Activated CD8-positive, alpha-beta memory T cell treated with anti-CD3 and anti-CD28 coated beads, Interleukin-2, amount 10 ng/mL, durations not matched to agents 7 days and 5 days (primary cell): ENCODE measurements at places on chromosomes 3 and 15. TPM values are rescaled to one million over a fixed set of nuclear protein-coding genes. Genes with fewer than 3 reads are reported as not detected.
A peak's percentile ranks its signal among the peaks of the same experiment; 100 is the strongest.

CASR gene
- not detected for total RNA-seq

BCL2A1 gene
- total RNA-seq, result 12.0 TPM

GUCA1C gene
- total RNA-seq, result not detected

SHF gene
- 4.5 TPM for total RNA-seq

- peak overlapping the region; percentile 36 for H3K27ac ChIP-seq
- H3K4me3 ChIP-seq, result no peak overlapping the region
- H3K27me3 ChIP-seq, result no peaks in the 10 kb centered on the region
- H3K4me1 ChIP-seq, result no peaks in the 10 kb centered on the region
- peaks cover 46% of the 10 kb centered on the region for H3K36me3 ChIP-seq
These were observed 32.4 kb downstream of the EIF3J start for GRCh38 chr15:44569316-44569715.

- no peak for DNase-seq
- peaks cover 41% of the 10 kb centered on the region for H3K36me3 ChIP-seq
- peaks cover 9% of the 10 kb centered on the region for H3K4me1 ChIP-seq
- no peak overlapping the region for H3K4me3 ChIP-seq
- no peak overlapping the region for H3K27ac ChIP-seq
These were observed 50.1 kb downstream of the SETD2 start for GRCh38 chr3:47113669-47114365.

DNA sequence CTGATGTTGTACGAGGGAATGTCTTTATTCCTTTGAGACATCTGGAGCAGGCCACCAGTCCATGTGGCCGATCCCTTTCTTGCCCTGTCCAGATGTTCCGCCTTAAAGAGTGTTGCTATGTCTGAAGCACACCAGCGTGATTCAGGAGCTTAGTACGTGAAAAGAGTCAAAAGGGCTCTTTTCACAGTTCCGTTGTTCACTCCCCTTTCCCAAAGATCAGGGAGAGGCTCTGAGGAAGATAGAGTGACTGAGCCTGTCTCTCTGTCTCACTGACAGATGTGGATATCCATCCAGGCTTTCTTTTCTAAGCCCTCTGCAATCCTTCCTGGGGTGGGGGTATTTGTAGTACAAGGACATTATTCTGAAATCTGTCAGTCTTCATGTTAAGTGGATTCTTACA is 262.5 kb upstream of the LRTM1 start:
- H3K4me1 ChIP-seq, result no peaks in the 10 kb centered on the region
- no peak overlapping the region for H3K4me3 ChIP-seq
- no peak for DNase-seq
- no peaks in the 10 kb centered on the region for H3K27me3 ChIP-seq
- no peaks in the 10 kb centered on the region for H3K36me3 ChIP-seq

DNA sequence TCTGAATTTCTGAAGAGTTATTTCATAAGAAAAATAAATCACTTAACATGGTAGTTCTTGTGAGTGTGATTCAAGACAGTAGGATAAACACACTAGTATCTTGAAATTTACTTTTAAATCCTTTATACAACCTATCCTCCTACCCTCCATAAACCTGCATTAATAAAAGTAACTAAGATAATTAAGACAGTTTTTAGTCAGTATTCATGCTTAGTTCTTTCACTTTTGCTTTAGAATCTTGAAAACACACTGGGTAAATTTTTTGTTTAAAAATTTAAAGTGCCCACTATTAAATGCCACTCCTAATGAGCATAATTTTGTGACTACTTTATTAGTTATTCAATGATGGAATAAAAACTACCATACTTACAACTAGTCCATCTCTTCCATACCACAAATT is 28.8 kb downstream of the GOLIM4 start:
- H3K4me1 ChIP-seq, result peaks cover 6% of the 10 kb centered on the region
- H3K27ac ChIP-seq, result no peak overlapping the region

GRCh38 chr15:68203486-68203885 is 1.6 kb downstream of the CALML4 start:
- DNase-seq, result peak; percentile 16
- no peak overlapping the region for H3K4me3 ChIP-seq
- H3K27ac ChIP-seq, result no peak overlapping the region
- no peaks in the 10 kb centered on the region for H3K27me3 ChIP-seq
- peaks cover 1% of the 10 kb centered on the region for H3K36me3 ChIP-seq
- peaks cover 3% of the 10 kb centered on the region for H3K4me1 ChIP-seq

DNA sequence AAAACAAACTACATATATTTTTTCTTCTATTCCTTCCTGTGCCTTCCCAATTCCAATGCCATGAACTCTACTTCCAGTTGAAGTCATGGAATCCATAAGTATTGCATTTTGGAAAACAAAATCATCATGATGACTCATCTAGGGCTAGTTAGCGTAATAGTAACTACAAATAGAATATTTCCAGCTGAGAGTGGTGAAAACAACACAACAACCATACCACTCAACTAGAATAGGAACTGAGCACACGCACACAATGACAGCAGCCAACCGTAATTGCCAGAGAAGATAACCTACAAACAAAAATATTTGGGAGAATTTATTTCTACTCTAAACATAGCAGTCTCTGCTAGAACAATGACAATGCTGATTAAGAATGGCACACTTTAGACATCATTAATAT is 225.9 kb downstream of the FGF12 start:
- H3K27me3 ChIP-seq, result no peaks in the 10 kb centered on the region
- H3K4me3 ChIP-seq, result no peak overlapping the region
- DNase-seq, result no peak
- no peak overlapping the region for H3K27ac ChIP-seq
- no peaks in the 10 kb centered on the region for H3K36me3 ChIP-seq

GRCh38 chr3:17936736-17937480 is 194.5 kb upstream of the TBC1D5 start:
- peaks cover 42% of the 10 kb centered on the region for H3K27me3 ChIP-seq
- H3K4me3 ChIP-seq, result no peak overlapping the region
- H3K27ac ChIP-seq, result no peak overlapping the region
- DNase-seq, result no peak
- H3K36me3 ChIP-seq, result no peaks in the 10 kb centered on the region
- no peaks in the 10 kb centered on the region for H3K4me1 ChIP-seq

DNA sequence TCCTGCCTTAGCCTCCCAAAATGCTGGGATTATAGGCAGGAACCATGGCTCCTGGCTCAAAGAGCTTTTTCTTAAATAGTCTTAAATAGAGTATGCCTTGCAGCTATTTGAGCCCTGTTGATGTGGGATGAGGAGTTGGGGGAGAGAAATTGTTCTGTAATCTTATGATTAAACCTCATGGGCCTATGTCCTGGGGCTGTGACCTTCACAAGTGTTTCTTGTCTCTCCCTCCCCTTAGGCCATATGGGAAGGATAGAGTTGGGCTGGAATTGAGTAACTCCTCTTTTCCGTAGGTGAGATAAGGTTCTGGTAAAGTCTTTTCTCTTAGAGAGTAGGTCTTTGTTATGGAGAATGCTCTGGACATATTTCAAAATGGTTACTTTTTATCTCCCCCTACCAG is 114.3 kb downstream of the ARNT2 start:
- no peak for DNase-seq
- no peaks in the 10 kb centered on the region for H3K4me1 ChIP-seq
- no peak overlapping the region for H3K4me3 ChIP-seq
- H3K36me3 ChIP-seq, result no peaks in the 10 kb centered on the region
- no peak overlapping the region for H3K27ac ChIP-seq

- no peak for DNase-seq
- no peak overlapping the region for H3K4me3 ChIP-seq
- H3K4me1 ChIP-seq, result no peaks in the 10 kb centered on the region
These were observed 13.9 kb downstream of the NLGN1 start for GRCh38 chr3:173411375-173411973.

GRCh38 chr3:48118322-48118721 is 69.9 kb downstream of the CDC25A start:
- DNase-seq, result no peak
- no peak overlapping the region for H3K4me3 ChIP-seq
- H3K4me1 ChIP-seq, result peaks cover 3% of the 10 kb centered on the region
- no peak overlapping the region for H3K27ac ChIP-seq

DNA sequence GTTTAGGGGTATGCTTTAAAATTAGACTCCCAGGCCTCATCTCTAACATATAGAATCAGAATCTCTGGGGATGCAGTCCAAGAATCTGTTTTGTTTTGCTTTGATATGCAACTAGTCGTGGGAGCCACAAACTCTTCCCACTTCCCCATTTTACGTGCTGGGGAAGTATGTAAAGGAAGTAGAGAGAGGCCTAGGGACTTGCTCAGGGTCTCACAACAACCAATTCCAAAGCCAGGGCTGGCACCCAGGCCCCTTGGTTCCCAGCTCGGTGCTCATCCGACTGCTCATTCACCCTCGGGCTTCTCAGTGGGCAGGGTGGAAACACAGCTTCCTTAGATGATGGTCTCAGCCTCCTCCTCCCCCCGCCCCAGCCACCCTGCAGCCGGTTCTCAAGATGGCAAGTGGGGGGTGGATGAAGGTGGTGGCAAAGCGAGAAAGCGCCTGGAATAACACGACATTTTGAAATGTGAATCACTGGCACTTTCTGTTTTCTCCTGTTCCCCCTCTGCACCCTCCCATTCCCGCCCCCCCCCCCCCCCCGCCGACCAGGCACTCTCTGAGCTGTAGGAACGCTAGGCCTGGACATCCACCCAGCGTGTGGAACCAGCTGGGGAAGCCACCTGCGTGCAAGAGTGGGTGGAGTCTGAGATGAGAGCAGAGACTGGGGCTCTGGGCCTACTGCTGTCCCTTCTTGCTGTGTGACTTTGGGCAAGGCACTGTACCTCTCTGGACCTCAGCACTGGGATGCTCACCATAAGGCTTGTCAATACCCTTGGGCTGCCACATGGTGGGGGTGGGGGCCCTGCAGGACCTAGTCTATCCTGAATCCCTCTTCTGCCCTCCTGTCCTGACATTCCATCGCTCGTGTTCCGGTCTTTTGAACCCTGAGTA is 214.5 kb downstream of the RPLP1 start:
- H3K4me1 ChIP-seq, result peaks cover 40% of the 10 kb centered on the region
- no peaks in the 10 kb centered on the region for H3K36me3 ChIP-seq
- H3K27me3 ChIP-seq, result peaks cover 9% of the 10 kb centered on the region
- DNase-seq, result no peak
- no peak overlapping the region for H3K27ac ChIP-seq

GRCh38 chr3:167736264-167736787 is 805 bp downstream of the SERPINI1 start:
- peaks cover 6% of the 10 kb centered on the region for H3K36me3 ChIP-seq
- H3K4me3 ChIP-seq, result no peak overlapping the region
- H3K4me1 ChIP-seq, result peaks cover 39% of the 10 kb centered on the region
- H3K27me3 ChIP-seq, result no peaks in the 10 kb centered on the region
- H3K27ac ChIP-seq, result no peak overlapping the region

- no peak for DNase-seq
- H3K36me3 ChIP-seq, result no peaks in the 10 kb centered on the region
- peaks cover 9% of the 10 kb centered on the region for H3K4me1 ChIP-seq
- H3K27ac ChIP-seq, result no peak overlapping the region
These were observed 57.7 kb downstream of the SEMA5B start for GRCh38 chr3:122969585-122970469.

- no peaks in the 10 kb centered on the region for H3K36me3 ChIP-seq
- H3K4me1 ChIP-seq, result peaks cover 2% of the 10 kb centered on the region
These were observed 459.5 kb downstream of the DIPK2A start for GRCh38 chr3:144431134-144431533.

GRCh38 chr3:130916507-130917167 is 22.8 kb downstream of the ATP2C1 start:
- no peaks in the 10 kb centered on the region for H3K27me3 ChIP-seq
- peak overlapping the region; percentile 3 for H3K27ac ChIP-seq
- no peak overlapping the region for H3K4me3 ChIP-seq
- H3K4me1 ChIP-seq, result peaks cover 8% of the 10 kb centered on the region
- peaks cover 22% of the 10 kb centered on the region for H3K36me3 ChIP-seq

GRCh38 chr3:38173834-38174418 is 8.6 kb downstream of the OXSR1 start:
- H3K4me3 ChIP-seq, result peak overlapping the region; percentile 24
- H3K36me3 ChIP-seq, result peaks cover 19% of the 10 kb centered on the region
- H3K27me3 ChIP-seq, result no peaks in the 10 kb centered on the region
- peaks cover 53% of the 10 kb centered on the region for H3K4me1 ChIP-seq

- H3K27me3 ChIP-seq, result no peaks in the 10 kb centered on the region
- H3K36me3 ChIP-seq, result peaks cover 23% of the 10 kb centered on the region
- peak overlapping the region; percentile 96 for H3K4me3 ChIP-seq
- H3K27ac ChIP-seq, result peak overlapping the region; percentile 100
- H3K4me1 ChIP-seq, result peaks cover 34% of the 10 kb centered on the region
These were observed 587 bp upstream of the TNK2 start for GRCh38 chr3:195908694-195909581.

GRCh38 chr15:71802770-71803169 is 7.6 kb upstream of the NR2E3 start:
- peak; percentile 65 for DNase-seq
- H3K4me1 ChIP-seq, result peaks cover 1% of the 10 kb centered on the region
- H3K27me3 ChIP-seq, result peaks cover 15% of the 10 kb centered on the region
- H3K4me3 ChIP-seq, result no peak overlapping the region
- H3K27ac ChIP-seq, result no peak overlapping the region
- H3K36me3 ChIP-seq, result no peaks in the 10 kb centered on the region

DNA sequence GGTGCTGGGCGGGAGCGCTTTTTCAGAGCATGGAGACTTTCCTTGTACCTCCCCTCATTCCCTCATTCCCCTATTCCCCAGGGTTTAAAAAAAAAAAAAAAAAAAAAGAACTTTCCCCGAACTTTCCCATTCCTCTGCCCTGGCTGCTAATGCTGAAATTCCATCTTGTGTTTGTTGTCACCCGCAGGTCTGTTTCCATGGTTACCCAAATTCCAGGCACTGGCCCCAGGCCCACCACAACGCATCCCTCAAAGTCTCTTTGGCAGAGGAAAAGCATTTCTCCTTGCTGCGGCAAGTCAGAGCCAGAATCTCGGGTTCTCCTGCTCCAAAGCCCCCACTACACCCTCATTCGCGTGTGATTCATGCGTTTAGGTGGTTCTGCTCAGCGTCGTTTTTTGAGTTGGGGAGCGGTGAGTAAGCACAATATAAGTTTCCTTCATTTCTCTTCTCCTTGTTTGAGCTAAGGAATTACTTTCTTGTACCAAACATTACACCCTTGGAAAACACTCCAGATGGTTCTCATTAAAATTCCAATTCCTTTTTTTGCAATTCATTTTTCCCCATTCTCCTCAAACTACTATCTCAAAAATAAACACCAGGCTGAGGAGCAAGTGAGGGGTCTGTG is 21.6 kb downstream of the ANAPC13 start:
- H3K4me3 ChIP-seq, result no peak overlapping the region
- peaks cover 20% of the 10 kb centered on the region for H3K27me3 ChIP-seq
- H3K36me3 ChIP-seq, result no peaks in the 10 kb centered on the region
- no peaks in the 10 kb centered on the region for H3K4me1 ChIP-seq
- DNase-seq, result no peak
- no peak overlapping the region for H3K27ac ChIP-seq

DNA sequence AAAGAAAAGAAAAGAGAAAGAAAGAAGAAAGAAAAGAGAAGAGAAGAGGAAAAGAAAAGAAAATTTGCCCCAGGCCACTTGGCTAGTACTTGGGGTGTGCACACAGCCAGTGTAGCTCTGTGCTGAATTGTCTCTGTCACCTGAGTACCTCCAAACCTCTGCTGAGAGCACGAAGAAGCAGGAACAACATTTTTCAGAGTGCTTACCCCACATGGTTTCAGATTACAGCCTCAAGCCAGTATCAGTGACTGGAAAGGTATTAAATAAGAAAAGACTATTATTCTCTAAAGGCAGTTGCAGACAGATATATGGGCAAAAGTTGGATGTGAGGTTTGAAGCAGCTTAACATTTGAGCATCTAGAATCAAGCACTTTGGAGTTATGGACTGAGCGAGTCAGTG is 113.3 kb upstream of the PHLDB2 start:
- H3K4me3 ChIP-seq, result no peak overlapping the region
- no peaks in the 10 kb centered on the region for H3K27me3 ChIP-seq
- peaks cover 7% of the 10 kb centered on the region for H3K36me3 ChIP-seq

GRCh38 chr3:182937293-182938051 is 42.9 kb downstream of the DCUN1D1 start:
- H3K4me3 ChIP-seq, result no peak overlapping the region
- DNase-seq, result no peak
- peaks cover 23% of the 10 kb centered on the region for H3K4me1 ChIP-seq
- peaks cover 19% of the 10 kb centered on the region for H3K36me3 ChIP-seq
- H3K27ac ChIP-seq, result no peak overlapping the region

GRCh38 chr3:162938083-162938482 is 1441.5 kb downstream of the OTOL1 start:
- no peaks in the 10 kb centered on the region for H3K4me1 ChIP-seq
- no peak for DNase-seq
- no peaks in the 10 kb centered on the region for H3K36me3 ChIP-seq
